Activated naive CD8-positive, alpha-beta T cell treated with anti-CD3 and anti-CD28 coated beads for 36 hours (primary cell): ENCODE measurements at places on chromosomes 16 and 17. TPM values are rescaled to one million over a fixed set of nuclear protein-coding genes. Genes with fewer than 3 reads are reported as not detected.

DNA sequence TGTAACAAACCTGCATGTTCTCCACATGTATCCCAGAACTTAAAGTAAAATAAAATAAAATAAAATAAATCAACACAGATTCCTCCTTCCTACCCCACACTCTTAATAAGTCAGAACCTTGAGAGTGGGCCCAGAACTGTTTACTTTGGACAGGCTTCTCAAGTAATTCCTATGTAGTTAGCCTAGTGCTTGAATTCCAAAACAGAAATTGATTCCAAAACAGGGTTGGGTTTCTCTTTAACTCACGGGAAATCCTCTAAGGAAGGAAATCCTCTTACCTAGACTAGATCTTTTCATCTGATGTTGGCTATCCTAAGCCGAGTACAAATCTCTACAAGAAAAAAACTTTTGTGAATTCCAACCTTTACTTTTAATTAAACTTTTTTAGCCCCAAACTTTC lies 324.7 kb upstream of the C16orf82 start:
- DNase-seq = no peak
- H3K36me3 ChIP-seq = no peaks in the 10 kb centered on the region
- H3K27me3 ChIP-seq = peaks cover 11% of the 10 kb centered on the region
- no peaks in the 10 kb centered on the region for H3K4me1 ChIP-seq

GRCh38 chr16:47276522-47276921 lies 132.8 kb upstream of the NETO2 start:
- no peak overlapping the region for H3K27ac ChIP-seq
- H3K36me3 ChIP-seq = peaks cover 22% of the 10 kb centered on the region
- no peak overlapping the region for H3K4me3 ChIP-seq
- no peaks in the 10 kb centered on the region for H3K27me3 ChIP-seq
- peaks cover 2% of the 10 kb centered on the region for H3K4me1 ChIP-seq
- DNase-seq = no peak

DNA sequence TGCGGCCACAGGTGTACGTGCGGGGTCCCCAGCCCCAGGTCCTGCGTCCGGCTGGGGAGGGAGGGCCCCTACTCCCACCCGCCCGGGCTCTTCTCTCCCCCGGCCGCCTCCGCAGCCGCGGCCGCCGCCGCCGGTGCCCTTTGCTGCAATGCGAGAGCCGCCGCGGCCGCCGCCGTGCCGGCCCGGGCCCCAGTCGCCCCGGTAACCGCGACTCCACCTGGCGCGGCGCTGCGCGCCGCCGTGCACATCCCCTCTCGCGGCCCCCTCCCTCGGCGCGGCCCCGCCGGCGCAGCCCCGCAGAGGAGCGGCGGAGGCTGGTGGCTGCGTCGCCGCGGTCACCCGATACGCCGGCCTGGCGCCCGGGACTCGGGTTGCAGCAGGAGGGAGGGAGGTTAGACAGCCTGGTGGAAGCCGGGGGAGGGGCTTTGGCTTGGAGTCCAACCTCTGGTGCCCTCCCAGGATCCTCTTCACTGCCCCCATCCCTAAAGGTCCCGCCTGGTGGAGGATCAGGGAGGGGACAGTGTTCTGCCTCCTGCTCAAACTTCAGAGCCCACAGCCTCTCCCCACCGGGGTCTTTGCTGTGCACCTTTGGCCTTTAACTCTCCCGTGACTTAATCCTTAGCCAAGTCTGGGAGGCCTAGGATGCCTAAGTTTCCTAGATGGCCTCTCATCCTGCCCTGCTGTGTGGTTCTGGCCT lies 32.9 kb downstream of the SRCIN1 start:
- H3K27ac ChIP-seq = no peak overlapping the region
- peaks cover 92% of the 10 kb centered on the region for H3K27me3 ChIP-seq
- peak overlapping the region; percentile 7 for H3K4me3 ChIP-seq
- peaks cover 6% of the 10 kb centered on the region for H3K4me1 ChIP-seq
- H3K36me3 ChIP-seq = no peaks in the 10 kb centered on the region

The RANBP10 gene
- total RNA-seq = 16.1 TPM

The ARL5C gene
- total RNA-seq = not detected
